ENCODE measurements at places on chromosomes 13 and 19.

- no peak for DNase-seq
These were observed 320.3 kb downstream of the SUCLA2 start for GRCh38 chr13:47680748-47681147.

DNA sequence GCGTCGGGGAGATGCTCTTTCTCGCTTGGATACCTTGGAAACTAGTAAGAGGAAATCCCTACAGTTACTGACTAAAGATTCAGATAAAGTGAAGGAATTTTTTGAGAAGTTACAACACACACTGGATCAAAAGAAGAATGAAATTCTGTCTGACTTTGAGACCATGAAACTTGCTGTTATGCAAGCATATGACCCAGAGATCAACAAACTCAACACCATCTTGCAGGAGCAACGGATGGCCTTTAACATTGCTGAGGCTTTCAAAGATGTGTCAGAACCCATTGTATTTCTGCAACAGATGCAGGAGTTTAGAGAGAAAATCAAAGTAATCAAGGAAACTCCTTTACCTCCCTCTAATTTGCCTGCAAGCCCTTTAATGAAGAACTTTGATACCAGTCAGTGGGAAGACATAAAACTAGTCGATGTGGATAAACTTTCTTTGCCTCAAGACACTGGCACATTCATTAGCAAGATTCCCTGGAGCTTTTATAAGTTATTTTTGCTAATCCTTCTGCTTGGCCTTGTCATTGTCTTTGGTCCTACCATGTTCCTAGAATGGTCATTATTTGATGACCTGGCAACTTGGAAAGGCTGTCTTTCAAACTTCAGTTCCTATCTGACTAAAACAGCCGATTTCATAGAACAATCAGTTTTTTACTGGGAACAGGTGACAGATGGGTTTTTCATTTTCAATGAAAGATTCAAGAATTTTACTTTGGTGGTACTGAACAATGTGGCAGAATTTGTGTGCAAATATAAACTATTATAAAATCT lies 2.7 kb upstream of the KCNRG start:
- no peak for DNase-seq

GRCh38 chr19:15289673-15290072 lies 42.7 kb downstream of the BRD4 start:
- no peak for DNase-seq

DNA sequence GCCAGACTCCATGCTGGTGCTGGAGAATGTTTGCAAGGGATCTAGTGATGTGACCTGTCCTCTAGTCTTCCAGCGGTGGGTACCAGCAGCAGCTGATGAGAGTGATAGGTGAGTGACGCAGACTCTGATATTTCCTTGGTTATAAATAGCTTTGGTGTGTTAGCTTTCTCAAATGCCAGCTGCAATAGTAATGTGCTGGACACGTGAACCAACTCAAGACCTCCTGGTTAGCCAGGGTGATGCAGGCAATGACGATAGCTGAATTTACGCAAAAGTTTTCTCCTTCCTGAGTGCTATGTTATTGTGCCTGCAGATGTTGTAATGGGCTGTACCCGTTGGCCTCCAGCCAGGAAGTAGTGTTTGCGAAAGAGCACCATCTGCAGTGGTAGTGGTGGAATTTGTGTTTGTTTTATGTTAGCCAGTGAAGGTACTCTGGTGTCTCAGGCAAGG lies 129.5 kb downstream of the CYSLTR2 start:
- peak; percentile 98 for DNase-seq

DNA sequence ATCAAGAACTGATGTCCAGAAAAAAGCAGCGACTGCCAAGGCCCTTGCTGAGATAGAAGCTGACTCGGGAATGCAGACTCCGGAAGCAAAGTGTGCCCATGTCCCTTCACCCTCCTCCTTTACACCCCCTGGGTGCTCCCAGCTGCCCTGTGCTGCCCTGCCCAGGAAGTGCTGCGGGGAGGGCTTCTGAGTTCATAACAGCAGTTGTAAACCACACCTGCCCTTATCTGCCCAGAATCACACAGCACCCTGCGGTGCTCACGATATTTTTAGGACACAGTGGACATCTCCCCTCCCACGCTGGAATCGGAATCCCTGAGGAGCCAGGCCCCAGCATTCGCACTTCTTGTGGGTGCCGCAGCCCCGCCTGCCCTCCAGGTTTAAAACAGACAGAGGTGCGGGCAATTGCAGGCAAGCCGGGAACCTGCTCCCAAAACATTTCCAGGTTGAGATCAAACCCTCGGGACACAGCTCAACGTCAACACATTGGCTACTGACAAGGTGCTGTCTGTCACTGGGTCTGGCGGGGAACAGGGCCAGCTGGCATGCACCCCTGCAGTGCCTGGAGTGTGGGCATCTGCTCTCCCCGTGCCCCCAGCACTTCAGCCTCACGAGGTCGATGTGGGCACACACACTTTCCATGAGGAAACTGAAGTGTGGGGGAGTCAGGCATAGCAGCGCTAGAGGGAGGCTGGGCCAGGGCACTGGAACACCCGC lies 36.8 kb downstream of the RAB20 start:
- DNase-seq = no peak

DNA sequence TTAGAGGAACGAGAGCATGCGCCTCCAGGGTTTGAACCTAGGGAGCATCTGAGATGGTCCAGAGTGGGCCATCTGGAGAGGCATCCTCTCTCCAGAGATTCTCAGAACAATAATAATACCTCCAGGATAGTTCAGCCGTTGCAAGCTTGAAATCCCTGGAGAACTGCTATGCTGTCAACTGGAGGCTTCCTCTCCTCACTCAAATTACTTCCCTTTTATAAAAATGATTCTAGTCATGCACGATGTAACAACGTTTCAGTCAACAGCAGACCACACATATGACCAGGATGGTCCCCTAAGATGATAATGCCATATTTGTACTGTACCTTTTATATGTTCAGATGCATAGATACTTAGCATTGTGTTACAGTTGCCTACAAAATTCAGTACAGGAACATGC lies 108.7 kb downstream of the SHISA2 start:
- DNase-seq = no peak

- no peak for DNase-seq
These were observed 2.7 kb upstream of the SNAPC2 start for GRCh38 chr19:7917267-7918061.

DNA sequence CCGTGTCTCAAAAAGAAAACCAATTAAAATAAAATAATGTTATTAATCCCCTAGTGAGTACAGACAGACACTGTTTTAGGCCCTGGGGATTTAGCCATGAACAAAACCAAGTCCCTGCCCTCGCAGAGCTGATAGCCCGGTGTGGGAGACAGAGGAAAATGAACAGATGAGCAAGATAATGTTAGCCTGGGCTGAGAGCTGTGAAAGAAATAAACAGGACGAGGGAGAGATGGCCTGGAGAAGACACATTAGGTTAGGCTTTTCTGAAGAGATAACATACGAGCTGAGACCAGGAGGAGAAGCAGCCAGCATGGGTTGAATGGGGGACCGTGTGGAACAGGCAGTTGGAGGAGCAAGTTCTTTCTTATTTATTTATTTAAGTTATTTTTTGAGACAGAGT lies 9.0 kb downstream of the RELB start:
- no peak for DNase-seq

DNA sequence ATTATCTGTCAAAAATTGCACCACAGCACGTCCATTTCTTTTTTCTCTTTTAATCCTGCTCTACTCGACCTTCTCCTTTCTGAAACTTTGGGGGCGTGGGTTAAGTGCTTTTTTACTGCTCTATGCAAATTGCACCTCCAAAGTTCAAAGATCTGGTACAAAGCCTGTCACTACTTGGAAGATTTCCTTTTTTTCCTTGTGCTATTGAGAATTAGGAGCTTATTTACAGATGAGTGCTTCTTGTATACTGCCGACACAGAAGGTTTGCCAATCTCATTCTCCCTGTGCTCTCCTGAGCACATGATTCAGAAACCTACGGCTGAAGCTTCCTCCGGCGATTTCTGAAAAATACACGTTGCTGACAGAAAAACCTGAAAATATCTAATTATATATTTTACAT lies 94.8 kb downstream of the TEX29 start:
- DNase-seq = no peak

- no peak for DNase-seq
These were observed 486 bp downstream of the ZNF529 start for GRCh38 chr19:36572593-36573019.

- DNase-seq = no peak
These were observed 82.8 kb downstream of the FRY start for GRCh38 chr13:32114284-32114950.

DNA sequence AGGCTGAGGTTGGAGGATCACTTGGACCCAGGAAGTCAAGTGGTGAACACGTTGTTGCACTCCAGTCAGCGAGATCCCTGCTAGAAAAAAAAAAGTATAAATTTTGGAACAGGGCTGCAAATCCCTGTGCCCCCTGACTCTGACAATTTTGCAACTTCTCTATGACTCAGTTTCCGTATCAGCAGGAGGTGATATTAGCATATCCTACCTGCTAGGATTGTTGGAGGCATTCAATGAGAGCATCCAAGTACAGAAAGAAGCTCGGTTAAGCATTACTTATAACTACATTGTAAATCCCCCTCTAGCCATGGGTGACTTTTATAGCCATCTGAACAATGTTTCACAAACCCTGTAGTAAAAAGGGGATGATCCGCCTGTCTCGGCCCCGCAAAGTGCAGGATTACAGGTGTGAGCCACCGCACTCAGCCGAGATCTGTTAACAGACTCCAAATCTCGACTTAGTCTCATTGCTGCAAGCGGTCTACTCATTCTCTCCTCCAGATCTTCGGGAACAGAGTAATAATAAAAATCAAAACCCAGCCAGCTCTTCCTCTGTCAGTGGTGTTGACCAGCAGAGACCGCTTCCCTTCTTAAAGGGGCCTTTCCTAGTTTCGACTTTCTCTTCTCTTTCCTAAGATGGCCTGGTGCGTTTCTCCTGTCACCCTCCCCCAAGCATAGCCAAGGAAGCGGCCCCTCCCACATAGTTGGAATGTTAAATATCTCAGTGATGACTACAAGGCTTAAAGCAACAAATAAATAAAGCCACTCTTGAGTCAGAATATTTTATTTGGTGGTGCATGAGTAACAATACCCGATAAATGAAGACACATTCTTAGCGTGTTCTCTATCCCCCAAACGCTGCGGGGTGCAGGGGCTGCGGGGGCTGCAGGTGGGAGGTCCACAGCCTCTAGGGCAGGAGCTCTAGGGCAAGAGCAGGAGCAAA lies 10.3 kb upstream of the BICRA start:
- peak; percentile 77 for DNase-seq

GRCh38 chr13:80572923-80573316 lies 232.0 kb upstream of the SPRY2 start:
- DNase-seq = no peak

DNA sequence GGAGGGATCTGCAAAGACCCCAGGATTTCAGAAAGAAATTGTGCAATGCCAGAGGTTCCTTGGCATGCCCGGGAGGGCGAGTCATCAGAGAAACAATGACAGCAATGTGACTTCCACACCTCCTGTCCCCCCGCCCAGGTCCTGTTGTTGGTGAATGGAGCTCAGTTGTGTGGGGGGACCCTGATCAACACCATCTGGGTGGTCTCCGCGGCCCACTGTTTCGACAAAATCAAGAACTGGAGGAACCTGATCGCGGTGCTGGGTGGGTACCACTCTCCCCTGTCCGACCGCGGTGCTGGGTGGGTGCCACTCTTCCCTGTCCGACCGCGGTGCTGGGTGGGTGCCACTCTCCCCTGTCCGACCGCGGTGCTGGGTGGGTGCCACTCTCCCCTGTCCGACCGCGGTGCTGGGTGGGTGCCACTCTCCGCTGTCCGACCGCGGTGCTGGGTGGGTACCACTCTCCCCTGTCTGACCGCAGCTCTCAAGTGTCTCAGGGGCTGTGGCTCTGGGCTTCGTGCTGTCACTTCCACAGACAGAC lies 5.2 kb upstream of the F10 start:
- DNase-seq = no peak

DNA sequence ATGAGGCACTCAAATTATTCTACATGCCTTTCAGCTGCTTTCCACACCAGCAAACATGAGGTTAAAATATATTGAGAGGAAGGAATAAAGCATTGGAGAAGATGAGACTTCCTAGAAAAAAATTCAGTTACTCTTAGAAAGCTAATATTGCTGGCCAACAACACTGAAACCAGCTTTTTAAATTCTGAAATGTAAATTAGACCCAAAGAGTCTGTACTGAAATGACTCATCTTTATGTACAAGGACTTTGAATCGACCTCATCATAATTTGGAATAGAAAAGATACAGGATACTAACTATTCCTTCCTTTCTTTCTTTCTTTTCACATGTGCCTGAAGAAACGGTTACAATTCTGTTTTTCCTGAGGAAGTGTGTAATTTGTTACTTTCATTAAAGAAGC lies 6.5 kb upstream of the HSPH1 start:
- no peak for DNase-seq

DNA sequence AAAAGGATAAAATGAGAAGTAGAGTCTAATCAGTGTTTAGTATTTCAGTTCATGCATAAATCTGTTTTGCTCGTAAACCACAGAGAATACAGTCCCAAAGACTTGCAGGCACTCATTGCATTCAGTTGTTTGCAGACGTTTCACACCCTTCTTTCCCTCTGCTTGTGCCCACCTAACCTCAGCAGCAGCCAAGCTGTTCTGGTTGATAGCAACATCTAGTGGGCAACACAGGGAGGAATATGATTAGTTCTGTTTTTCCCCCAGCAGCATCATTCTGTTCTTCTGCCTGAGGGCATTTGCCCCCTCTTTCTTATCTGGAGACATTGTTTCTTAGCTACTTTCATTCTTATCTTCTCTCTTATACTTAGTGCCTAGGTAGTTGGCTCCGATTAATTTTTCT lies 135.6 kb downstream of the PAN3 start:
- peak; percentile 30 for DNase-seq

DNA sequence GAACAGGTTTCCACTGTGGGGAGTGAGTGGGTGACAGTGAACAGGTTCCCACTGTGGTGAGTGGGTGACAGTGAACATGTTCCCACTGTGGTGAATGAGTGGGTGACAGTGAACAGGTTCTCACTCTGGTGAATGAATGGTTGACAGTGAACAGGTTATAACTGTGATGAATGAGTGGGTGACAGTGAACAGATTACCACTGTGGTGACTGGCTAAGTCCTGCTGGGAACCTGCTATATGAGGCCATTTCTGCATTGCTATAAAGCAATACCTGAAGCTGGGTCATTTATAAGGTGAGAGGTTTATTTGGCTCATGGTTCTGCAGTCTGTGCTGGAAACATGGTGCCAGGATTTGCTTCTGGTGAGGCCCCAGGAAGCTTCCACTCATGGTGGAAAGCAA lies 637.1 kb downstream of the UQCRFS1 start:
- DNase-seq = no peak

DNA sequence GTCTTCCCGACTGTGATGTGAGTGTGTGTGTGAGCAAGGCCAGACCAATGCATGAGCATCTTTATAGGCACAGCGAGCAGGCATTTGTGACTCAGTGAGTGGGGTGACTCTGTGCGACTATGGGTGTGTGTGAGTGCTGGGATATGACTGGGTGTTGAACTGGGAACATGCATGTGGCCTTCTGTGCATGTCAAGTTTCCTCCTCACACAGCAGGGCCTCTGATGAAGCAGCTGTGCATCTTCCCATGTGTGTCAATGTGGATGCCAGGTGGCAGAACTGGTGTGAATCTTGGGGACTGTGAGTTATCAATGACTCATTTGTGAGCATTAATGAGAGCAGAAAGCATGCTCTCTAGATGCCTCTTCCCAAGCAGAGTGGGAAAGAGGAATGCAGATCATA lies 12.1 kb upstream of the LGALS14 start:
- no peak for DNase-seq
